ENCODE measurements at places on chromosomes 2 and 18. TPM values are rescaled to one million over a fixed set of nuclear protein-coding genes. Genes with fewer than 3 reads are reported as not detected.

The RMC1 gene
- 24.0 TPM for total RNA-seq

The IMPA2 gene
- 378 TPM for total RNA-seq

The UGT1A10 gene
- total RNA-seq, result not detected

The B4GALT6 gene
- 2.1 TPM for total RNA-seq

The TEKT4 gene
- total RNA-seq, result not detected

GRCh38 chr2:167333245-167333644, 445.0 kb downstream of the XIRP2 start:
- H3K27ac ChIP-seq, result no peak overlapping the region
- H3K4me3 ChIP-seq, result no peak overlapping the region
- no peaks in the 10 kb centered on the region for H3K4me1 ChIP-seq
- no peak for DNase-seq
- H3K36me3 ChIP-seq, result no peaks in the 10 kb centered on the region

- H3K27me3 ChIP-seq, result no peaks in the 10 kb centered on the region
- H3K27ac ChIP-seq, result no peak overlapping the region
- H3K4me1 ChIP-seq, result no peaks in the 10 kb centered on the region
- no peak overlapping the region for H3K4me3 ChIP-seq
Observed at GRCh38 chr2:140604096-140604495, 1526.7 kb downstream of the LRP1B start.

DNA sequence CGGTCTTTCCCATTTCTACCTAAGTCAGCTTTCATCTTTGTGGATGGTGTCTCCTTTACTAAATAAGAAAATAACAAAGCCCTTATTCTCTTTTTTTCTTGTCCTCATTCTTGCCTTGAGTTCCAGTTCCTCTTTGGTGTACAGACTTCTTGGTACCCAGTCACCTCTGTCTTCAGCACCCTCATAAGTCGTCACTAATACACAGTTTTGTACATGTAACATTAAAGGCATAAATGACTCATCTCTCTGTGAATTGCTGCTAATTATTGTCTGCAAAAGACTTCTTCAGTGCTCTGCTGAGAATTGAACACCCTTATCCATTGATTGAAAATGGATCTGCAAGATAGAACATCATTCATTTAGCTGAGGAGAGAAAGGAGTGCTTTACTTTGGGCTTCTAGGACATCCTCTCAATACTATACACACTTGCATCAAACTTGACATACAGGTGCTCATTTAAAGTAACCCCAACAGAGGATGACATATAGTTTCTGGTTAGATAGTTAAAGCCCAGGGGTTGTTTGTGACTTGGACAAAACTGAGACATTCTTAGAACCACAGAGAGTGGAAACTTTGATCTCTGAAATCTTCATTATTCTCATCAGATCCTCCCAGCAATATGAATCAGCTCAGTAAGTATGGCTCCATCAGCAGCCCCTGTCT, 97.0 kb downstream of the XRCC5 start:
- no peak for DNase-seq
- peaks cover 4% of the 10 kb centered on the region for H3K4me1 ChIP-seq
- H3K27ac ChIP-seq, result no peak overlapping the region
- H3K4me3 ChIP-seq, result no peak overlapping the region

DNA sequence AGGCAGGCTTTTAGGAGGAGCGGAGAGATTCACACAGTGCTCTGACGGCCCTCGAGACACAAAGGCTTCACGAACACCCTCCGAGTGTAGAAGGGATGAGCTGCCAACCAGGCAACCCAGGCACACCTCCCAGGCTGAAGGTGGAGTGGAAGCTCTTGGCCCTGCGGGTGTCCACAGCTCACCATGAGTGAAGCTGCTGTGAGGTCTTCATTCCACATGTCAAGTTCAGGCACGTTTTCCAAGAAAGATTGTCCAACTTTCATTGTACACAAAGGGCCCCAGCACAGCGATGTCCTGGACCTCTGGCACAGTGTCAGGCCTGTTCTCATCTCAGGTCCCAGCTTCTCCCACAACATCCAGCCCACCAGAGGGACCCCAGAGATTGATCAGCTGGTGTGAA, 13.4 kb downstream of the PARD6G start:
- no peaks in the 10 kb centered on the region for H3K27me3 ChIP-seq
- no peak for DNase-seq
- H3K4me1 ChIP-seq, result peaks cover 44% of the 10 kb centered on the region
- no peak overlapping the region for H3K4me3 ChIP-seq
- no peak overlapping the region for H3K27ac ChIP-seq

DNA sequence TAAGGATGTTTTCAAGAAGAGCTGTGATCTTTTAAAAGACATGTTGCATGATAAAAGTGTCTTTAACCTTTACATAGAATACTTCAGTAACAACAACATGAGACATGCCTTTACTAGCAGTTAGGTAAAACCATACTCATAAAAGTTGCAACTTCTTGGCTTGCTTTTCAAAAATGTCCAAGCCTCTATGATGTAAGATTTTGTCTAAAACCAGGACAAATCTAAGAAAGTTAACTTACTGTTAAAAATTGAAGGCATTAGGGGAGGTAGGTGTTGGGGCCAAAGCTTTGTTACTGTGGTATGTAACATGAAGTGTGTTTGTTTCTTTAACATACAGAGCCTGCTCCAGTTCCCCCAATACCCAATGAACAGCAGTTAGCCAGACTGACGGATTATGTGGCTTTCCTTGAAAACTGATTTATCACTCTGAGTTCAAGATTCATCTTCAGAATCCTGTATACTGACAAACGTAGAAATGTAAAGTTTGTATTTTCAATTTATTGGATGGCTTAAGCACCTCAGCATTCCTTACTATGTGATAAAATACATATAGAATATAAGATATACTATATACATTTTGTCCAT, 11.7 kb downstream of the COPS8 start:
- no peaks in the 10 kb centered on the region for H3K27me3 ChIP-seq
- no peak overlapping the region for H3K4me3 ChIP-seq
- no peak for DNase-seq
- peak overlapping the region; percentile 83 for H3K27ac ChIP-seq
- H3K4me1 ChIP-seq, result peaks cover 33% of the 10 kb centered on the region

GRCh38 chr2:224841910-224842309, 125.7 kb upstream of the CCDC195 start:
- H3K4me3 ChIP-seq, result no peak overlapping the region
- no peaks in the 10 kb centered on the region for H3K36me3 ChIP-seq
- H3K27me3 ChIP-seq, result no peaks in the 10 kb centered on the region

DNA sequence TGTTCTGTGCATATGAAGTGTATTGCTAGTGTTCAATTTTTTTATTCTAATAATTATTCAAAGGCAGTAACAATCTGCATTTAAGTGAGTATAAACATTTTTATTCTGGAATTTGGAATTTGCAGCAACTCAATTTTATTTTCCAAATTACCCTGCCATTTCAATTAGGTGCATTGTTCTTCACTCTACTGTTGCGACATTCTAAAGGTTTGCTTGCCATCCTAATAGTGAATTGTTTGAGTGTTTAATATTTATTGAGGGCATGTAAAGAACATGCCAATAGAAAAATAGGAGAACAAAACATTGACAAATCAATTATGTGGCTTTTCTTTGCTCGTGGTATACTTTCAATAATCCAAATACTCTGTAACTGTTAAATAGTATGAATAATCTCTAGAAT, 18.0 kb downstream of the MEIS1 start:
- DNase-seq, result no peak
- H3K4me1 ChIP-seq, result no peaks in the 10 kb centered on the region
- no peaks in the 10 kb centered on the region for H3K27me3 ChIP-seq
- H3K36me3 ChIP-seq, result no peaks in the 10 kb centered on the region
- H3K27ac ChIP-seq, result no peak overlapping the region
